NCI-H2107 (cell line): ENCODE measurements at places on chromosomes 3 and 15.

DNA sequence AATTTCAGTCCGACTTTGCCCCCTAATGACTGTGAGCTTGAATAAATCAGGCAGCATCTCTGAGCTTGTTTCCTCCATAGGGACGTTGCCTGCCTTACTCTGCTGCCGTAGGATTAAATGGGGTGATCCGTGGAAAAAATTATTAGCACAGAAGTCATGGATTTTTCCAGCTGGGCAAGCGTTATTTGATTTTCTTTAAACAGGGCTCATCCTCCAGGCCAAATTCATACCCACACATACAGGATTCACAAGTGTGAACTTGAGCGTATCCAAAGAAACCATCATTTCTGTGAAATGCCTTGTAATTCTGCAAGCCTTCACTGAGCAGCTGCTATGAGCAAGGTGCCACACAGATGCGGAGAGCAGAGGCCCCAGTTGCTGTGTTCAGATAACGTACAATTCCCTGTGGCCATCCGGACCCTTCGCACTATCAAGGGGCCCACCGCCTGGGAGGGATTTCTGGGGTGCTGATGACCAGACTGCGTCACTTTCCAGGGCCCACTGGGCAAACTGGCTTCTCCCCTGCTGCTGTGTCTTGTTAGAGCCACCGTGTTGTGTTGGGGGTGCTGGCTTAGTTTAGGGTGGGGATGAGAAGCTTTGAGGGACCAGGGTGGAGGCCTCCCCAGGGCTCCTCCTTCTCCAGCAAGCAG lies 61.4 kb downstream of the MGLL start:
- no peak for DNase-seq

- DNase-seq: no peak
Observed at GRCh38 chr15:98920091-98920880, 87.3 kb downstream of the PGPEP1L start.

DNA sequence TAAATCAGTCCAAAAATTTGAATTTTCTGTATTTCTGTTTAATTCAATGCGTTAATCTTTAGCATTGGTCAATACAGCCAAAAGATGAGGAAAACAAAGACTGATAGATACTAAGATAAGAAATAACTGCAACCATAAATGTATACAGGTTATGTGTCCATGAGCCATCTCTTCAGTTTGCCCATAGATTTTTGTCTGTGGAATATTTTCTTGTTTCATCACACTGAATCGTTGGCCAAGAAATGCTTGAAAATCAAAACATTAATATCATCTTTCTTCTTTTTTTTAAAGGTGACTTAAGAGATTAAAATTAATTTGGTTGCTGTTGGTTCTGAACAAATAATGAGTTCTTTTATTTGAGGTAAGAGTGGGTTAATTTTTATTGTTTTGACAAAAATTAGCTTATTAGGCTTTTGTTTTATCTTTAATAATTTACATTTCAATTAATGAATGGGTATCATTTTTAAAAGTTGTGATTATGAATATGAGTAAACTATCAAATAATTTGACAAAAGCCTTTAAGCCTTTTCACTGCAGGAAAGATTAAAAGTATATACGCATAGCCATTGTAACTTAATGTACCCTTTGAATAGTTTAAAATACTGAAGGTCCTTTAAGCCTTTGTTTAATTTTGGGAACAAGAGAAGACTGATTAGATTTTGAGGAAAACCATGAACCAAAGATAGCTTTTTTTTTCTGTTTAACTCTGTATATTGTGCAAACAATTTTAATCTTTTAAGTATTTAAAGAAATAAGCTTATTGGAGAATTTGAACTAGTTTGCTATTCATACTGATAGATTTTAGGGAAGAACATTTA lies 14.7 kb upstream of the CHD2 start:
- no peak for DNase-seq

- no peak for DNase-seq
Observed at GRCh38 chr3:48621461-48621869, at the start of gene TMEM89. Gene TMEM89 (minus strand): TSS chr3:48621769. CDS start chr3:48621756, 13 bp downstream.

DNA sequence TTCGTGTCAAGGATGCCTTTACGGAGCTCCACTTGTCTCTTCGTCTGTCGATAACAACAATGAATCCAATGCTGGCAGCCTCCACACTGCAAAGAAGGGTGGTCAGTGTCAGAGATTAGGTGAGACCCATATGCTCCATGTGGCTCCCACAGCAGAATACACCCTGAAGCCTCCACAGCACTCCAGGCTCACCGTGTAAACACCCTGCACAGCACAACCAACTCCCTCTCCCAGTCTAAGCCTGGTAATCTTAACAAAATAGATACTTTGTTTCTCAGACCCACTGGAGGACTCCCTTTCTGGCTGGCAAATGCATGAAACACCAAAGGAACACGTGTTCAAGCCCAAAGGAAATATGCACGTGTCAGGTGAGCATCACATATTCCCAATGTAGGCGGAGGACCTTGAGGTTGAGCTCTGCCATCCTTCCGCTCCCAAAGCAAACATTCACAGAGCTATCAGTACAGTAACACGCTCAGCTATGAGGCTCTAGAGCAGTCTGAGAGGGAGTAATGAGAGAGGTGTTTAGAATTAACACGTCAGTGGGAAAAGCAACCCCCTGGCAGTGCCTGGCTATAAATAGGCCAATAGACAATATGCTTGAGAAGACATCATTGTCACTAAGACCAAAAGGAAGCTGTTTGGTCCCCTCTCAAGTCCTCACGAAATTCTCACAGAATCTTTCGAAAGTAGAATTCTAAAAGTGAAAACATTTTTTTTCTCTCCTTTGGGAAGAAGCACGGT lies 86.7 kb downstream of the MCF2L2 start:
- no peak for DNase-seq

- no peak for DNase-seq
Observed at GRCh38 chr3:4722103-4722502, 229.0 kb downstream of the ITPR1 start.

- no peak for DNase-seq
Observed at GRCh38 chr3:30864836-30865235, 29.6 kb downstream of the GADL1 start.

DNA sequence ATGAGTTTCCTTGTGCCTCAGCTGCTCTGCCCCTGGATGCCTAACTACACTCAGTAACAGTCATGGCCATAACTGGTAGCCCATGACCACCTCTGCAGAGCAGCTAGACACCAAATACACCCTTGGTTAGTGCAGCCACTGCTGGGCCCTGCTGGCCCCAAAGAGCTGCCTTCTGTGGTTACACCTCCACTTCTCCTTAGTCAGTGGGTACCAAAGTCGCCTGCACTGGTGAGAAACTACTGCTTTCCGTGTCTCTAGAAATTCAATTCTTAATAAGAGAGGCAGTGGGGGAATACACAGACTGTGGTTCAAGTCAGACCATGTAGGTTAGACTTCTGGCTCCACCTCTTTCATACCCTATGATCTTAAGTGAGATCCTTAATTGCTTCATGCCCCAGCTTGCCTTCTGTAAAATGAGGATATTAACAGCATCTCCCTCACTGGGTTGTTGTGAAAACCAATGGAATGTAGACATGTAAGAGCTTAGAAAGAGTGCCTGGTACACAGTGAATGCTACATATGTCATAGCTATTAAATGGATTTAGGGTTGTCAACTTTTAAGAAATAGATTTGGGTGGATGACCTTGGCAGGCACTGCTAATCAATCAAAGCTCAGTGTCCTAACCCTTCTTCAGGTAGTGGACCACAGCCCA lies 18.2 kb downstream of the HEG1 start:
- DNase-seq: no peak

- DNase-seq: peak; percentile 58
Observed at GRCh38 chr15:40038638-40039543, at the start of gene SRP14. Gene SRP14 (minus strand): TSS chr15:40039181. CDS start chr15:40039116, 65 bp downstream.

- no peak for DNase-seq
Observed at GRCh38 chr3:18772699-18773305, 347.7 kb upstream of the SATB1 start.

GRCh38 chr3:22981861-22982260 lies 221.3 kb upstream of the UBE2E2 start:
- DNase-seq: no peak

DNA sequence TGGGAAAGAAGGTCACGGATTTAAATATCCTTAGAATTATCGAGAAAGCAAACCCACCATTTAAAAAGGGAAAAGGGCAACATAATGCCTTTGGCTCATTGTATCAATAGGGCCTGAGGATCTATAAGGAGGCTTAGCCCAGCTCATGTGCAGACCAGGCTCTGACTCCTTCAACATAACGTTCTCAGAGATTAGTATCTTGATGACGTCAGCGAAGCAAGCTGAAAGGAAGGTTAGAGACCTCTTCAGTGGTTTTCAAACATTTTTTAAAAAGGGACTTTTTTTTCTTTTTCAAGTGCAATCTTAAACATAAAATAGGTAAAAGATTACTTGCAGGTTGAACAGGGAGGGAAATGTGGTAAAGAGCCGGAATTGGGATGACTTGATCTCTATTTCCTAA lies 463.9 kb upstream of the ADAMTS9 start:
- no peak for DNase-seq

GRCh38 chr15:60118146-60118545 lies 114.0 kb downstream of the FOXB1 start:
- DNase-seq: no peak

DNA sequence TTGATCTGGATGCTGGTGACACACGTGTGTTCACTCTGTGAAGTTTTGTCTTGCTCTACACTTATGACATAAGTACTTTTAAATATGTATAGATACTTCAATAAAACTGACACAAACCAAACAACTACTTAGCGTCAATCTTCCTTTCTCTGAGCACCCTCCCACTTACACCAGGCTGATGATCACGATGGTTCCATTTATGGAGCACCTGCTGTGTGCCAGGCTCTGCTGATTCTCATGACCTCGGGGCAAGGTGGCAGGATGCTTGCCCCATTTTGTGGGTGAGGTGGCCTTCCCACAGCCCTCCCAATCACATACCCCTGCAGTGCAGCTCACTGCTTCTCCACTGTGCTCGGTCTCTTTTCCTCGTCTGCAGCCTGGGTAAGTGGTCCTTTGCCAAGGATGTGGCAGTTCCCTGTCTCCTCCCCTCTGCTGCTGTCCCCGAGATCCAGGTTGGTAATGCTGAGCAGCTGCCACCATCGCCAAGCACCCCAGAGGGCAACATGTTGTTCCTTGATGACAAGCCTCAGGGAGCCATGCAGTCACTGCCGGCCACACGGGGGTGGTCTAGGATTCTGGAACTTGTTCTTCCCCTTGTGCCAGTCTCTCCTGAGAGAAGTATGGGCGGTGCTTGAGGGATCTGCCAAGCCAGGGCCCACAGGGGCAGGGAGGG lies 20.6 kb upstream of the ADCY5 start:
- DNase-seq: no peak

- DNase-seq: no peak
Observed at GRCh38 chr3:181796641-181797040, 84.9 kb downstream of the SOX2 start.

GRCh38 chr3:193033226-193033780 lies 115.6 kb upstream of the MB21D2 start:
- no peak for DNase-seq

- no peak for DNase-seq
Observed at GRCh38 chr3:125189378-125190165, 23.0 kb downstream of the SLC12A8 start.

GRCh38 chr3:40206522-40206921 lies 103.0 kb upstream of the EIF1B start:
- DNase-seq: no peak

DNA sequence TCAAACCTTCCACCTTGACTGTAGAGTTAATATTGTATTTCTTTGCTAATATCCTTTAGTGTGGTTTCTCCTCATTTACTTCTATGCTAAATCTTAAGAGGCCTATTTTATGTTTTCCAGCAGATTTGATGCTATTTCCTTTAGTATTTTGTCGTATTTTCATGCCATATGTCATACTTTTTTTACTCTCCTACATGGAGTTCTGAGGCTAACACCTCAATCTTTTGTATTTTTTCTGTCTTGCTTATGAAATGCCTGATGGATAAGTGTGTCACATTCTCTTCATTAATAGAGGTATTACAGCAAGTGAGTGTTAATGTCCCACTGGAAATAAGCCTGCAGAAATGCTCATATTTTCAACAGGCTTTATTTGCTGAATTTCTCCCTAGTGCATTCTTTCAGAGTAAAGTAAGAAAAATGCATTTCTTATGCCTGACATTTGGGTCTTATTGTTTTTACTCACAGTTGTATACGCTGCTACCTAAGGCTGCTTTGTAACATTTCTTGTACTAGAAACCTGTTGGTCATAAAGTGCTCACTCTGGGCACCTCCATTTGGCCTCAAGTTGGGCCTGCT lies 63.2 kb downstream of the DIPK2A start:
- no peak for DNase-seq

GRCh38 chr15:90396321-90396720 lies 8.3 kb downstream of the IQGAP1 start:
- DNase-seq: no peak

DNA sequence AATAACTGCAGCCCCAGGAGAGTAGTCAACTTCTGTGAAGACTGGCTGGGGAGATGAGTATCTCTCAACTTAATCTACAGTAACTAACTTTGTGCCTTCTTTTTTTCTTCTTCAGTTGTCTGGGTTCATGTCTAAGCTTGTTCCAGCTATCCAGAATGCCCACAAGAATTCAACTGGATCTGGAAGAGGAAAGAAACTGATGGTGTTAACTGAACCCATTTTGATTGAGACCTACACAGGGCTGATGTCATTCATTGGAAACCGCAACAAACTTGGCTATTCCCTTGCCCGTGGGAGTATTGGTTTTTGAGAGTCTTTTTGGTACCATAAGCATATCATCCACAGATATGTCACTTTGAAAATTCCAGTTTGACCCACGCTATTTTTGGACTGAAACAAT lies 148.7 kb downstream of the TPRG1 start:
- no peak for DNase-seq

GRCh38 chr3:137008131-137008530 lies 50.3 kb downstream of the IL20RB start:
- DNase-seq: no peak
